ENCODE measurements at places on chromosomes 12 and 14.

DNA sequence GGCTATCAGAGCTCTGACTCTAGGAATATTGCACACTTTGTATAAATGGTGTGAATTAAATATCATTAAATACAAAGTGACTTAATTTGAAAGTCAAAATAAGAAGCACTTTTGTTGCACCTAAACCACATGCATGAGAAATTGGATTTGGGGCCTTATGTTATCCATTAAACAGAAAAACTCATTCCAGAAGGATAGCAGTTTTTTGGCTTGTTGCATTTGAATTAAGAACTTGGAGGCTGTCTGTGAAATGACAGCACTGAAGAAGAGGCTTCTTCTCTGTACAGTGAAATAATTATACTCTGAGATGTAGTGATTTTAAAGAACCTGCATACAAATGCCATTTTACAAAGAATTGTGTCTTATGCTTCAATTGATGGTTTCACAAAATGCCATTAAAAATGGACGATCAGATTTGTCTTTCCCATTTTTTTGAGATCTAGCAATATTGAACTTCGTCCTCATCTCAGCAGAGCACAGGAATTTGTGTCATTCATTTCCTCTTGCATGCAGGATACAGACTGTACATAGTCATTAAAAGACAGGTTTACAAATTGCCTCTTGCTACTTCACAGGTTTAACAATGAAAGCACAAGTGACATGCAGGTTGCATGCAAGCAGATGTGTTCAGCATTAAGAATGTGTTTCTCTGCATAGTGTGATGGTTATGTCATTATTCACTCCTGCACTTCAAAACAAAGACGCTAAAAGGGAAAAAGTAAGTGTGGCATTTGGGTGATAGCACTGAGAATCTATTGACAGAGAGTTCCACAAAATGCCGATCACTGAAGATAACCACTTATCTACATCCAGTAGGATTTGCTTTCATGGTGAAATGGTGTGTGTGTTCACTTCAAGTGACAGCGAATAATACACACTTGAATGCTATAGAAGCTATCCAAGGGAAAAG lies 35.9 kb upstream of the PYGL start:
- no peak for DNase-seq

GRCh38 chr14:86575141-86575540 lies 1045.2 kb downstream of the FLRT2 start:
- DNase-seq = no peak

GRCh38 chr14:85306024-85306423 lies 223.9 kb upstream of the FLRT2 start:
- no peak for DNase-seq

DNA sequence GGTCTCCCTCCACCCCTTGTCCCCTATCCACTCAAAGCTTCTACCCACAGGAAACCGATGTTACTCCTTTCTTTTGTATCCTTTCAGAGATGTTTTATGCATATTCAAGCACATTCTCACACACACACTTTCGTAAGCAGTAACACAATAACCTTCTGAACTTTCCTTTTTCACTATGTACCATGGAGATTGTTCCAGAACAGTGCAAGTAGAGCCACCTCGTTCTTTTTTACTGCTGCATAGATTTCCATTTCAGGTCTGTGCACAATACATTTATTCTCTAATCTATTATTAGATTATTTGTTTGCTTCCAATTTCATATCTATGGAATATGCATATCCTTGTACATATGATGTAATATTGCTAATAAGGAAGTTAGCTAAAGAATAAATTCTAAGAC lies 60.3 kb downstream of the TBC1D30 start:
- DNase-seq = no peak

DNA sequence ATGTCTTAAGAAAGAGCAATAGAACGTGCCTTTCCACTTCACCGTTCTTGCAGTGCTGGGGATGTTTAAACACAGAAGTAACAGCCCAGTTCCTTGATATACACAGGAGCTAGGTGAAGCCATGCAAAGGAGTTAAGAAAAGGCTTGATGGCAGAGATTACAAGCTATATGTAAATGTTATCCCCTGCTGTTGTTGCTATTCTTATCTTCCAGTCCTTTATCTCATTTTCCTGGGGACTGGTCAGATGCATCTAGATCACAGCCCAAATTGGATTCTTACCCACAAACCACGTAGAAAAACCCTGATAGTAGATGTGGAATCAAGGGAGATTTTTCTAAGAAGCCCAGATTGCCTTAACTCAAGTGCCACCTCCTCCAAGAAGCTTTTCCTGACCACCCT lies 5.5 kb downstream of the ASCL1 start:
- DNase-seq = no peak

- no peak for DNase-seq
Measured at GRCh38 chr14:61106959-61107641, 126.1 kb downstream of the SLC38A6 start.

GRCh38 chr12:54579258-54579657 lies 9.2 kb downstream of the PPP1R1A start:
- DNase-seq = no peak

DNA sequence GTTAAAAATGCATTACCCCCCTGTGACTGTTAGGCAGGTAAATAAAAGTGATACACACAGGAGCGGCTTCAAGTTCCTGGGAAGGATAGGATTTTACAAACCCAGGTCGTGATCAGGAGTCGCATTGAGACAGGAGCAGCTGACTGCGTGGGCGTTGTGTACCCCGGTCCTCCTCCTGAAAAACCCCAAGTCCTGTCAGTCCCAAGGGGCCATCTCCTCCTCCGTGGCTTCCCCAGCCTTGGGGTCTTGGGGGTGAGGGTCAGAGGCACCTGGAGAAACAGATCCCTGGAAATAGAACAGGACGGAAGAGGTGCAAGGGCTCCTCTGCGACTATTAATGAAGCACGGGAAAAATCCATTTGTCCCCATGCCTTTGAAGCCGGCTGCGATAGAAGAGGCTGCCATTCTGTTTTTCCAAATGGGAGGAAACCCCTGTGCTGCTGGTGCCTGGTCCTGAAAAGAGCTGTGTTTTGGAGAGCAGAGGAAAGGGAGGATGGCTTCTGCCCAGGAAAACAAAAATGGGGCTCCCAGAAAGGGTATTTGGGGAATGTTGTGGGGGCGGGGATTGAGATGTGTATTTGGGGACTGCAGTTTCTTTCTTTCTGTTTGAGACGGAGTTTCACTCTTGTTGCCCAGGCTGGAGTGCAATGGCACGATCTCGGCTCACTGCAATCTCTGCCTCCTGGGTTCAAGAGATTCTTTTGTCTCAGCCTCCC lies 143.1 kb downstream of the ZNF664 start:
- no peak for DNase-seq

GRCh38 chr14:69553252-69553651 lies 21.4 kb downstream of the CCDC177 start:
- DNase-seq = peak; percentile 24

GRCh38 chr12:91732086-91732485 lies 413.6 kb downstream of the BTG1 start:
- DNase-seq = peak; percentile 6

- DNase-seq = no peak
Measured at GRCh38 chr12:57210926-57211692, 5.5 kb upstream of the NXPH4 start.

DNA sequence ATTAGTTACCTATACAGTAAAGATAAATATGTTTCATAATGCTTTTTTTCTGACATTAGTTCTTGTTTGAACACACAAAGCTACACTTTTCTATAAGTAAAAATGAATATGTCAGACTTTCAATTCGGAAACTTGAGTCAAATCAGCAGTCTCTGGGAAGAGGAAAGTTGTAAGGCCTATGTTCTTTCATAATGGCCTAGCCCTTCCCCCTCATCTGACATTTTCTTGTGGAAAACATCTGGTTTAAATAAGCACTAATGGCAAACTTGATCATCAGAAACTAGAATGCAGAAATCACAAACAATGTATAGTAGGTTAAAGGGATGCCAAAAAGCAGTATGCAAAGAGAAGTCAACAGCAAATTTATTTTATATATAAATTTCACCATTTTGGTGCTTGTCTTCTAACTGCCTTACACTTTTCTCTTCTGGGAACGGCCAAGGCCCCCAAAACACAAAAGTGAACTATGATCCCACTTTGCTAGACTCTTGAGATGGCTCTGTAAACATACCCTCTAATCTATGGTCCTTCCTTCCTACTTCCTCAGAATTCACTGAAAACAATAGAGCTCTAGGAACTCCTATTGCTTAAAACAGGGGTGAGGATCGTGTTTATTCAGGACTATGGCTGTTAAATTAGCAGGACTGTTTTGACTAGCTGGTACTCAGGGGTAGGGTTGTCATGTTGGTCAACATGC lies 444.1 kb downstream of the RAD51B start:
- peak; percentile 64 for DNase-seq

- DNase-seq = no peak
Measured at GRCh38 chr14:90570461-90570860, 173.6 kb downstream of the CALM1 start.

Measured in adipocyte (in vitro differentiated cells).